ENCODE measurements at places on chromosomes 2 and 18.

- DNase-seq, result no peak
These were observed 65.4 kb downstream of the EPAS1 start for GRCh38 chr2:46362667-46363012.

GRCh38 chr2:239793086-239793485 lies 232.1 kb downstream of the NDUFA10 start:
- DNase-seq, result no peak

GRCh38 chr18:63054901-63055584 lies 264.5 kb downstream of the BCL2 start:
- DNase-seq, result no peak

GRCh38 chr2:127629637-127630036 lies 16.3 kb upstream of the GPR17 start:
- DNase-seq, result no peak

DNA sequence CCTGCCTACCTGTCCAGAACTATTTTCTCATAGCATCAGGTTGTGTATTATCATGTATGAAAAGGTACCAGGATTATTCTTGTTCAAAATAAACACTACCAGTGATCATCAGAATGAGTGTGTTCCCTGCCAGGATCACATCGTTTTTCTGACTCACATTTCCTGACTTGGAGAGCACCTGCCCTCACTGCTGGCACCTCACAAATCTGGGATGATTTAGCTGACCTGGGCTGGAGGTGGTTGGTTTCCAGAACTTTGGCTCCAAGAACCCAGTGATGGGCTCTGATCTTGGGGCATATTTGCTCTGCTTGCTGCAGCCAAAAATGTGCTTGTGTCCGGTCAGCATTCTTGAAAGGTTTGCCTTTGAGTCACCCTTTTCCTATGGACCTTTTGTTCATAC lies 836.3 kb upstream of the ACVR2A start:
- no peak for DNase-seq

- DNase-seq, result no peak
These were observed 13.1 kb downstream of the CASP10 start for GRCh38 chr2:201196003-201196402.

DNA sequence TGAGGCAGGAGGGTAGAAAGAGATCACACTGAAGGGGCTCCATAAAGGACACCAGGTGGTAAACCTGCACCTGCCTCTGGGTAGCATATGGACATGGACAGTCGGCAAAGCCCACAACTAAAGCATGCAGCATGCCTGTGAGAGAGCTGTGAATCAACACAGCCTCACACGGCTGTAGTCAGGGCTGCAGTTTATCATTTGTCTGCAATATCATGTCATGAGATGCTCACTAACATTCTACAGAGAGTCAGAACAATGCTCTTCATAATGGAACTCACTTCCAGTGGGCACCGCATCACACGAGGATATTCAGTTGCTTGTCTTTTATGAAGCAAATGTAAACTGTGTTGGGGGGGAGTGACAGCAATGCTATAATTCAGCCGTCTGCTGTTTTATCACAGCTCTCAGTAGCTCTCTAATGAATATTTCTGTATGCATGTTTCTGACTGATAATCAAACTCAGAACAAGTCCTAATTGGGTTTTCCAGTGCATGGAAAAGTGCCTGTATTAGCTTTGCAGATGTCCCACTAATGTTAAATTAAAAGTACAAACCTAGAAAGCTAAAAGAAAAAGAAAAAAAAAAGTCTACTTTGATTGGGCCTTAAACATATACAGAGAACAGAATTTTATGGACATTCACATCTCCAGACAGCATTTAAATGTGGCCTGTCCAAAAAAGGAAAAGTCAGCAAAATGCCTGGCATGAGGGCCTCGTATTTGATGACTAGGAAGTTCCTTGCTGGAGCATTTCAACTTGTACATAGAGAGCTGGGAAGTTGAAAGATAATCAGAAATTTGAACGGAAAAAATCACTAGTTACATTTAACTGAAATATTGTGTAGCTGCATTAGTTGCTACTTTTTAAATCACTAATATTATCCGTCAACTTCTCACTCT lies 406.1 kb upstream of the SOX11 start:
- DNase-seq, result no peak

DNA sequence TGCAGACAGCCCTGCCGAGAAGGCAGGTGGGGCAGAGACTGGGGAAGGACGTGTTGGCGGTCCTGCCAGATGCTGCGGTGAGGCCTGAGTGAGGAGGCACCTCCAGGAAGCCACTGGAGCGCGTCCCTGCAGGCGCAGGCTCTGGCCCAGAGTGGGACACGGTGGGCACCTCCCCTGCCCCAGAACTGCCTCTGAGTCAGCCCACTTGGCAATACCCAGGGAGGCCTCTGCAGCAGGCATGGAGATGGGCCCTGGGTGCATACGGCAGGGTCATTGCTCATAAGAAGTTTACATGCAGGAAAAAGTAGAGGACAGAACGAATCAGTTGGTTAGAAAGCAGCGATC lies 195.9 kb downstream of the TFCP2L1 start:
- no peak for DNase-seq

- DNase-seq, result no peak
These were observed 118.4 kb upstream of the PXDN start for GRCh38 chr2:1862608-1863280.

- DNase-seq, result no peak
These were observed 29.6 kb downstream of the CABYR start for GRCh38 chr18:24168496-24168895.

GRCh38 chr2:23545396-23545795 lies 160.4 kb downstream of the KLHL29 start:
- DNase-seq, result no peak

GRCh38 chr2:157053876-157054275 lies 203.6 kb upstream of the GALNT5 start:
- DNase-seq, result no peak

DNA sequence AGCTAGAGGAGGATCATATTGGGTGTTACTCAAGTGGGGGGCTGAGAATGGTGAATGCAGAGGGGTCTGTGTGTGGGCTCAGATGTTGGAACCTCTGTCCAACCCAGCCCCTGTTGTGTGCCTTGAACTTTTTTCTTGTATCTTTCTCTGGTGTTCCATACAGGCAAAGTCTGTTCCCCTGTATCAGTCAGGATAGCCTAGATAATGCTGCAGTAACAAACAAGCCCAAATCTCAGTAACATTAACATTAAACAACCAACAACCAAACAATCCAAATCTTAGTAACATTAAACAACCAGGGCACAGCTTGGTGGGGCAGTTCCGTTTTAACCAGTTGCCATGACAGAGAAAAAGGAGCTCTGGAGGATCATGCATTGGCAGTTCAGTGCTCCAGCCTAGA lies 103.7 kb downstream of the CTIF start:
- DNase-seq, result no peak

GRCh38 chr2:37614061-37614738 lies 57.2 kb downstream of the CDC42EP3 start:
- DNase-seq, result no peak

DNA sequence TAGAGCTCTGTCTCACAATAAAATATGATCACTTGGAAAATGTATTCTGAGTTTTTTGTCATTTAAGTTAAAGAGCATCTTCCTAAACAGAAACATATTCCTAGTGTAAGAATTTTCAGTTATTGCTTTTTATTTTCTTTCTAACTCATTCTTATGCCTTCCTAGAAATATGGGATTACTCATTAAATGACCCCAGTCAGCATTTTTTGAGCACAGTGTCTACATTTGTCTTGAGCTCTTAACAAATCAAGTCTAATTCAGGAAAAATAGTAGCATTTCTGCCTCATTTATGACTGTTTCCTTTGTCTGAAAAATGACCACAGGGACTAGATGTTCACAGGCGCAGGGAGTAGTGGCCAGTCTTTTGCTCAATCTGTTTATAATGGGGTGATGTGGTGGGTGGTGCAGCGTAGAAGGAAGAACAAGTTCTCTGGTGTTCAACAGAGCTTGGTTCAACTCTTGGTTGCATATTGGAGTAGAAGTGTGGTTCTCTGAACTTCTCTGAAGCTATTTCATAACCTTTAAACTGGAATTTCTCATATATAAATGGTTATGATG lies 267.1 kb downstream of the CYRIA start:
- no peak for DNase-seq

- DNase-seq, result peak; percentile 64
These were observed 30.4 kb upstream of the MGAT4A start for GRCh38 chr2:98761267-98761781.

- DNase-seq, result no peak
These were observed 75.8 kb upstream of the FN1 start for GRCh38 chr2:215511454-215512346.

GRCh38 chr2:35391736-35392442 lies 963.7 kb upstream of the CRIM1 start:
- no peak for DNase-seq

GRCh38 chr2:70123051-70123828 lies 36.0 kb downstream of the PCBP1 start:
- DNase-seq, result no peak

- no peak for DNase-seq
These were observed 5.2 kb downstream of the ANKRD53 start for GRCh38 chr2:70983506-70984227.

- DNase-seq, result peak; percentile 11
These were observed 47.5 kb upstream of the ASB1 start for GRCh38 chr2:238379096-238379810.

GRCh38 chr18:13471198-13471845 lies 252.8 kb downstream of the LDLRAD4 start:
- no peak for DNase-seq

GRCh38 chr18:13627639-13628038 lies 98.7 kb downstream of the FAM210A start:
- DNase-seq, result no peak

GRCh38 chr2:224161712-224162111 lies 122.6 kb upstream of the SERPINE2 start:
- no peak for DNase-seq

- no peak for DNase-seq
These were observed 21.7 kb downstream of the CHST10 start for GRCh38 chr2:100395532-100396350.

- DNase-seq, result no peak
These were observed 68.3 kb downstream of the MRO start for GRCh38 chr18:50751490-50751889.

GRCh38 chr2:119758881-119759450 lies 756 bp upstream of the PTPN4 start:
- no peak for DNase-seq

DNA sequence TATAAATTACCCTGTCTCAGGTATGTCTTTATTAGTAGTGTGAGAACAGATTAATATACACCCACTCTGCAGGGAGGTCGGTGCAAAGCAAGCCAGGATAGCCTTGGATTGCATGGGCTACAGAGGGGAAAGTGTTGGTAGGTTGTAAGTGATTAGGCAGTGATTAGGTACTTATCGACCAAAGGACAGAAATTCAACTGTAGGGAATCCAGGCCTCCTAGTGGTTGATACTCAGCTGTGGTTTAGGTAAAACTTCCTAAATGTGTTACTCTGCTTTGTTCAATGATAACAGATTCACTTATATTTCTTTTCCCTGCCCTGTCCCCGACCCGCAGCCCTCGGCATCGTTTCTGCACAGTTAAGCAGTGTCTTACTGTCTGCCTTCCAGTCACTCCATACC lies 444.0 kb downstream of the FIGN start:
- DNase-seq, result no peak

GRCh38 chr2:137838255-137839092 lies 125.8 kb upstream of the HNMT start:
- no peak for DNase-seq

- no peak for DNase-seq
These were observed 46.9 kb upstream of the CYP20A1 start for GRCh38 chr2:203191961-203192360.

DNA sequence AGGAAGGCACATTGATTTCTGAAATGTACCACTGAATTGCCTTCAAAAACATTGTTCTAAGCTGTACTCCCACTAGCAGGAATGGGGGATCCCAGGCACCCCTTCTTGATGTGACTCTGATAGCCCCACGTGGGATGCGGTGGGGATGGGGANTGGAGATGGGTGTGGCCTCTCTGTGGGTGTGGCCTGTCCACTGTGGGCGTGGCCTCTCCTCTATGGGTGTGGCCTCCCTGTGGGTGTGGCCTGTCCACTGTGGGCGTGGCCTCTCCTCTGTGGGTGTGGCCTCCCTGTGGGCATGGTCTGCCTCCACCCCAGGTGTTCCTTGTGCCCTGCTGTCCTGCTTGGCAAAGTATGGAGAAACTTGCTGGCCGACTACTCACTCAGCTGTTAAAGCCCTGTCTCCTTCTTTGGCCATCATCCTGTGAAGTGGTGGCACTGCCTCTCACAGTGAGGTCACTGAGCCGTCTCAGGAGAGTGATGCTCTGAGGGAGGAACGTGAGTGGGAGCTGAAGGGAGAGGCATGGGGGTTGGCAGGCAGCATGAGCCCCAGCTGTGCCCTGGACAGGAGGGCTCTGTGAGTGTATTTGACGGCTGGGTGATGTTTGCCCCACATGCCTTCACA lies 6.7 kb upstream of the PARD6G start:
- DNase-seq, result peak; percentile 32

DNA sequence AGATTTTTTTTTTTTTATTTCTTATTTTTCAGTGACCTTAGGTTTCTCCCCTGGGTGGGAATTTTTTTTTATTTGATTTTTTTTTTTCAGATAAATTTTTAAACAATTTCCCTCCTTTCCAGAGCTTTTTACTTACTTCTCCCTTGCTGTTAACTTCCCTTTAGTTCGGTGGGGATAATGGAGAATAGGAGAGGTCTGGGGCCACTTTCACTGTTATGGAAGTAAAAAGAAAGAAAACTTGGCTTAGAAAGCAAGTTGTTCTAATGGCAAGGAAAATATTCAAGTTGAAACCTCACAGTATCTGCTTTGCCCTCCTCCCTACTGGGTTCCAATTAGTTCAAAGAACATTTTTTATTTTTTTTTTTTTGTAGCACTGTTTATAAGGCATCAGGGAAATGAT lies 537.1 kb upstream of the NXPH2 start:
- DNase-seq, result no peak

- no peak for DNase-seq
These were observed 1.3 kb downstream of the RAB31 start for GRCh38 chr18:9709304-9709877.

Data from stimulated activated CD4-positive, alpha-beta T cell treated with anti-CD3 and anti-CD28 coated beads, Interleukin-2, amount 100 ng/mL, for 48 hours (primary cell).